CD4-positive, CD25-positive, alpha-beta regulatory T cell (primary cell): ENCODE measurements at places on chromosomes 2 and 18. TPM values are rescaled to one million over a fixed set of nuclear protein-coding genes. Genes with fewer than 3 reads are reported as not detected.

Gene IL1RL2
- not detected for total RNA-seq

DNA sequence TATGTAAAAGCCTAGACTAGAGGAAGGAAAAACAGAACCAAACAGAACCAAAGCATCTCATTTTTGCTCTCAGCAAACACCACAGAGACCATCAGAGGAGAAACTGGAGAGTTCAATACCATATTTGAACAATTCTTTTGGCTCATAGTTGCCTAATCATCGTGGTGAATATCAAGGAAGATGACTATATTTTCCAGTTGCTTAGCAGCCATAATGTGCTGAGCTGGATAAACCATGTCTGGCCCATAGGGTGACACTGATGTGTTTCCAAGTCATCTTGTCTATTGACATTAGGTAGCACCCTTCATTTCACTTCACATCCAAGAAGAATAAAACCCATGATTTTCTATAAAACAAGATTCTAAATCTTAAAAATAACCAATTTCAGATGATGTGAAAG, 5.9 kb upstream of the XRCC5 start:
- no peaks in the 10 kb centered on the region for H3K27me3 ChIP-seq
- no peak for DNase-seq
- H3K4me1 ChIP-seq: no peaks in the 10 kb centered on the region
- no peak overlapping the region for H3K27ac ChIP-seq
- H3K36me3 ChIP-seq: peaks cover 27% of the 10 kb centered on the region

- DNase-seq: no peak
- no peaks in the 10 kb centered on the region for H3K4me1 ChIP-seq
- no peak overlapping the region for H3K27ac ChIP-seq
- H3K27me3 ChIP-seq: no peaks in the 10 kb centered on the region
- no peaks in the 10 kb centered on the region for H3K36me3 ChIP-seq
- no peak overlapping the region for H3K4me3 ChIP-seq
Observed at GRCh38 chr2:3487432-3487831, 31.9 kb downstream of the ADI1 start.

GRCh38 chr2:69013142-69013839, at the start of gene ANTXR1:
ANTXR1 (plus strand) TSS chr2:69013179; CDS start chr2:69013500, 321 bp downstream.
- H3K36me3 ChIP-seq: no peaks in the 10 kb centered on the region
- H3K4me3 ChIP-seq: peak within 1 kb of the TSS; percentile 23
- H3K27ac ChIP-seq: no peak within 1 kb of the TSS
- peaks cover 15% of the 10 kb centered on the region for H3K4me1 ChIP-seq
